ENCODE measurements at places on chromosomes 12 and 14. TPM values are rescaled to one million over a fixed set of nuclear protein-coding genes. Genes with fewer than 3 reads are reported as not detected.

Gene FAM186B
- 0.44 TPM for total RNA-seq

DNA sequence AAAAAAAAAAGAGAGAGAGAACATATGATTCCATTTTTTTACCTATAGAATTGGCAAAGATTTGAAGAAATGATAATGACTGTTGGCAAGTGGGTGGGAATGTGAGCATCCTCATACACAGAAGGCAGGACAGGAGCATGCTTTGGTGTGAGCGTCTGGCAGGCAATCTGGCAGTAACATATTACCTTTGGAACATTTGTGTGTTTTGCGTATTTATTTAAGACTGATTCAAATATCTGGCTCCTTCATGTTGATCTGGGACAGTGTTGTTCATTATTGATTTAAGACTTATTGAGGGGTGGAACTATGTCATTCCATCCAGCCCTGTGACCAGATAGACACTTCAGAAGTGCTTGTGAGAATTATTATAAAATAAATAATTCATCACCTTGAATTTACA is 53.1 kb downstream of the PPP1R36 start:
- peaks cover 2% of the 10 kb centered on the region for H3K27me3 ChIP-seq
- H3K27ac ChIP-seq, result no peak overlapping the region
- H3K36me3 ChIP-seq, result no peaks in the 10 kb centered on the region

DNA sequence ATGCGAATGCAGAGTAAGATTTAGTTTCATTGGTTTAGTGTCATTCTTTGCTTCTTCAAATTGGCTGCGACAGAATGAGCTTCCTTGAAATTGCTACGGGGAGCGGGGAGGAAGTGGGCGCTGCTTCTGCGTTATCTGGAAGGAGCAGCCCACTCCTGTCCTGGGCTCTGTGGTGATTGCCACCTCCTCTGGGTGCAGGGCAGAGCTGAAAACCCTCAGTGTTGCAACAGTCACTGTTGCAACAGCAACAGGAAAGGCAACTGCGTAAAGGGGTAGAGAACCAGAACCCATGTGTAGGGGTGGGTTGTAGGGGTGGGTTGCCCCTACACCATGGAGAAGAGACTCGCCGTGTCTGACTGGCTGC is 57.7 kb downstream of the MAX start:
- H3K36me3 ChIP-seq, result peaks cover 48% of the 10 kb centered on the region
- H3K27me3 ChIP-seq, result no peaks in the 10 kb centered on the region
- no peak overlapping the region for H3K4me3 ChIP-seq
- H3K4me1 ChIP-seq, result peaks cover 15% of the 10 kb centered on the region

DNA sequence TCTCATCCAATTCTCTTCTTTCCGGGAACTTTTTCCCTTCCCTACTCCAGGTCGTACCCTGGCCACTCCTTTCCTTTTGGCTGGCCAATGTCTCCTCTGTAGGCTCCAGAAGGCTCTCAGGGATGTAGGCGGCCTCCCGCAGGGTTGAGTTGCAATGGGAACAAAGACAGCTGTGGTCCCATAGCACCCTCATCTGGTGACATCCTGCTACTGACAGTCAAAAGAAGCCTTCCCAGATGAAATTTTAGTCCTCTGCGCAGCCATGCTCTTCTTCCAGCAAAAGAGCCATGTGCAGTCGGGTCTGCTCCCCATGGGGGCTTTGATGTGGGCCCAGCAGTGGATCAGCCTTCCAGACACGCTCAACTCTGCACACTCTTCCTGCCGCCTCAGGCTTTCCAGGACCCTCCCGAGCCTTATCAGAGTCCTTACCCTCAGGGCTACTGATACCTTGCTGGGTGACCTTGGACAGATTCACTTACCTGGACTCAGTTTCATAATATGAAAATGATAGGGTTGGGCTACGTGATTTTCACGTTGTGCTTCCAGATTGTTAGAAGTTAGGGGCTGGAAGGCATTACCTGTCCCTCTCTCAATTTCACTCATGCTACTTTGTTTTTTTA is 5.5 kb upstream of the CELA1 start:
- no peaks in the 10 kb centered on the region for H3K27me3 ChIP-seq
- no peaks in the 10 kb centered on the region for H3K4me1 ChIP-seq
- H3K36me3 ChIP-seq, result peaks cover 4% of the 10 kb centered on the region
- DNase-seq, result no peak
- no peak overlapping the region for H3K27ac ChIP-seq

Gene AQP2
- not detected for total RNA-seq

- no peak overlapping the region for H3K4me3 ChIP-seq
- H3K27ac ChIP-seq, result no peak overlapping the region
- DNase-seq, result no peak
- no peaks in the 10 kb centered on the region for H3K27me3 ChIP-seq
- H3K4me1 ChIP-seq, result peaks cover 5% of the 10 kb centered on the region
- peaks cover 74% of the 10 kb centered on the region for H3K36me3 ChIP-seq
These were observed 289.3 kb downstream of the MED13L start for GRCh38 chr12:115988212-115988611.

- H3K4me3 ChIP-seq, result no peak overlapping the region
- peaks cover 54% of the 10 kb centered on the region for H3K4me1 ChIP-seq
- H3K27ac ChIP-seq, result peak overlapping the region; percentile 91
- H3K27me3 ChIP-seq, result no peaks in the 10 kb centered on the region
These were observed 87.7 kb downstream of the SAMD4A start for GRCh38 chr14:54654605-54655004.

GRCh38 chr12:92703786-92704185 is 997 bp downstream of the PLEKHG7 start:
- no peaks in the 10 kb centered on the region for H3K36me3 ChIP-seq
- H3K4me1 ChIP-seq, result peaks cover 6% of the 10 kb centered on the region
- no peak for DNase-seq
- H3K4me3 ChIP-seq, result no peak overlapping the region

Gene NEUROD4
- total RNA-seq, result not detected

Gene KRT81
- 346 TPM for total RNA-seq
